ENCODE measurements at places on chromosomes 7 and 10. TPM values are rescaled to one million over a fixed set of nuclear protein-coding genes. Genes with fewer than 3 reads are reported as not detected.

DNA sequence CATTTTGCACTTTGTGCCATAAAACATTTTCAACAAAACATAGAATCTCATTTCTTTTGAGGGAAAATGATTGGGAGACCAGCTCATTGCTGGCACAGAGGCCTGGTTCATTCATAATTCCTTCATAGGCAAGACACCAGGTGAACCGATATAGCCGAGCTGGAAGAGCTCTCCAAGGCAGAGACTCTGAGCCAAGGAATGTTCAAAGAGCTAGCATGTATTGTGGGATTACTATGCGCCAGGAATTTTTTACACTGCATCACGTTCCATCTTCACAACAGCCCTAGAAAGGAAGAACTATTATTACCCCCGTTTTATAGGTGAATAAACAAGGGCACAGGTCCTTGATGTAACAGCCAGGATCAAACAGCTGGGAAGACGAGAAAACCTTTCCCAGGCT is 2.1 kb upstream of the IL6 start:
- DNase-seq, result no peak

- no peak for DNase-seq
These were observed 29.0 kb upstream of the GSDME start for GRCh38 chr7:24786306-24786705.

The PCDH15 gene
- total RNA-seq, result not detected

- DNase-seq, result no peak
These were observed 36.7 kb downstream of the ZNF138 start for GRCh38 chr7:64830926-64831325.

GRCh38 chr10:62306663-62307062 is 38.0 kb upstream of the RTKN2 start:
- DNase-seq, result no peak

The CAMK2B gene
- 1.1 TPM for total RNA-seq

The HOXA2 gene
- 6.5 TPM for total RNA-seq
